ENCODE measurements at places on chromosomes 4 and X. TPM values are rescaled to one million over a fixed set of nuclear protein-coding genes. Genes with fewer than 3 reads are reported as not detected.
A peak's percentile ranks its signal among the peaks of the same experiment; 100 is the strongest.

- no peak for DNase-seq
Measured at GRCh38 chr4:127642169-127642568, 9.4 kb downstream of the INTU start.

DNA sequence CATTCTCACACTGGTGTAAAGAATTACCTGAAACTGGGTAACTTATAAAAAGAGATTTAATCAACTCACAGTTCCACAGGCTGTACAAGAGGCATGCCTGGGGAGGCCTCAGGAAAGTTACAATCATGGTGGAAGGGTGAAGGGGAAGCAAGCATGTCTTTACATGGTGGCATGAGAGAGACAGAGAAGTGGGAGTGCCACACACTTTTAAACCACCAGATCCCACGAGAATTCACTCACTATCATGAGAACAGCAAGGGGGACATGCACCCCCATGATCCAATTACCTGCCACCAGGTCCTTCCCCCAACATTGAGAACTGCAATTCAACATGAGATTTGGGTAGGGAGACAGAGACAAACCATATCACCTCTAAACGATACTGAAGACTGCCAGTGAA is 23.0 kb downstream of the EPGN start:
- DNase-seq: no peak

GRCh38 chrX:98448524-98448923 is 1564.8 kb downstream of the RPA4 start:
- no peak for DNase-seq

DNA sequence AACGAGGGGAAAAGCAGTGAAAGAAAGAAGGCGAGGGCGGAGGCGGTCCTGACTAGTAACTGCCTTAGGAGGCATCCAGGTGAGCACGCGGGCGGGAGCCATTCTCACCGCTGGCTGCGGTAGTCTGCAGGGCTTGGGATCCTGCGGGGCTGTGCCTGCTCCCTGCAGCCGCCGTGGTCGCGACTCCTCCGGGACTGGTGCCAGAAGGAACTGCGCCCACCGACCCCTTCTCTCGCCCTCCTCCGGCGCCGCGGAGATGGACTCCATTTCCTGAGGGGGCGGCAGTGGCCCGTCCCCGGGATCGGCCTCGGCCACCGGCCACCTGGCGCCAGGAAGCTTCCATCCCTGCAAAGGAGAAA is 543 bp downstream of the NFXL1 start:
- DNase-seq: peak; percentile 77

GRCh38 chr4:157300701-157301100 is 80.2 kb downstream of the GRIA2 start:
- no peak for DNase-seq

DNA sequence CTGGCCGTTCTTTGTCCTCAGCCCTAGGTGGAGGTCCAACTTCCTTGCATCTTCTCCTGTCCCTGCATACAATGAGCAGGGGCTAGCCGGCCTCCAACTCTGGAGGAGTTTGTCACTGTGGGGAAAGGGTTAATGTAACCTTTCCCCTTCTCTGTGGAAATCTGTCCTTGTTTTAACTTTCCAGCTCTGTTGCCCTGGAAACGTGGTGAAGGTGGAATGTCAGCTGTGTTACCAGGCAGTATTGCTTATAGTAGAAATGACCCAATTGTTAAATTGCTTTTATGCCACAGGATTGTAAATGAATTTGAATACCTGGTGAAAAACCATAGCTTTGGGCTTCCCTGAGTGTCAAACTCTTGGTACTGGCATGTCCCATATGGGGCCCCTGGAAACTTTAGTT is 131.6 kb upstream of the SCML1 start:
- DNase-seq: no peak

- no peak for DNase-seq
Measured at GRCh38 chr4:46270986-46271596, 118.8 kb downstream of the GABRA2 start.

DNA sequence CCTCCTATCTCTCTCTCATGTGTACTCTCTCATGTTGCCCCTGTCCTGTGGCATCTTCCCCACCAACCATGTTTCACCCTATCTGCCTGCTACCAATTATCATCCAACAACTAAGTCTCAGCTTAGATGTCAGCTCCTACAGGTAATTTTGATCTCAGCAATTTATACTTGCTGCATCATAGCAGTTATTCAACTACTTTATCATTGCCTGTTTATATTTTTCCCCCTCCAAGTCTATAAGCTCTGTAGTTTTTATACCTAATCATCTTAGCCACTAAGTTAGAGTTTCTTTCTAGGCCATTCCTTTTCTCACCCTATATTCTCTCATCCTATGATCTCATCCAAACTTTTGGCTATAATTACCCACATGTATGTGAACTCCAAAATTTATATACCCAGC is 50.7 kb downstream of the MAB21L2 start:
- no peak for DNase-seq

GRCh38 chrX:27675493-27675892 is 85.3 kb downstream of the DCAF8L2 start:
- no peak for DNase-seq

GRCh38 chr4:139973015-139973414 is 181.0 kb downstream of the MAML3 start:
- DNase-seq: no peak

GRCh38 chrX:40166582-40166981 is 68.8 kb upstream of the BCOR start:
- no peak for DNase-seq

DNA sequence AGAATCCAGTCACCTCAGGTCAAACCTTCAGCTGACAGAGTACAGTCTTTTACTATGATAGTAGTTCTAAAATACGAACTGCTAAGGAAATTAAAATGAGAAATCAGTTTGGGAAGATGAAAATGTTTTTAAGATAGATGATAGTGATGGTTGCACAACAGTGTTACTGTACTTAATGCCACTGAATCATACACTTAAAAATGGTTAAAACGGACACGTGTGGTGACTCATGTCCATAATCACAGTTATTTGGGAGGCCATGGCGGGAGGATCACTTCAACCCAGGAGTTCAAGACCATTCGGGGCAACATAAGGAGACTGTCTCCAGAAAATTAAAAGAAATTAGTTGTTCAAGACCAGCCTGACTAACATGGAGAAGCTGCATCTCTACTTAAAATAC is 41.4 kb downstream of the ABHD18 start:
- DNase-seq: no peak

DNA sequence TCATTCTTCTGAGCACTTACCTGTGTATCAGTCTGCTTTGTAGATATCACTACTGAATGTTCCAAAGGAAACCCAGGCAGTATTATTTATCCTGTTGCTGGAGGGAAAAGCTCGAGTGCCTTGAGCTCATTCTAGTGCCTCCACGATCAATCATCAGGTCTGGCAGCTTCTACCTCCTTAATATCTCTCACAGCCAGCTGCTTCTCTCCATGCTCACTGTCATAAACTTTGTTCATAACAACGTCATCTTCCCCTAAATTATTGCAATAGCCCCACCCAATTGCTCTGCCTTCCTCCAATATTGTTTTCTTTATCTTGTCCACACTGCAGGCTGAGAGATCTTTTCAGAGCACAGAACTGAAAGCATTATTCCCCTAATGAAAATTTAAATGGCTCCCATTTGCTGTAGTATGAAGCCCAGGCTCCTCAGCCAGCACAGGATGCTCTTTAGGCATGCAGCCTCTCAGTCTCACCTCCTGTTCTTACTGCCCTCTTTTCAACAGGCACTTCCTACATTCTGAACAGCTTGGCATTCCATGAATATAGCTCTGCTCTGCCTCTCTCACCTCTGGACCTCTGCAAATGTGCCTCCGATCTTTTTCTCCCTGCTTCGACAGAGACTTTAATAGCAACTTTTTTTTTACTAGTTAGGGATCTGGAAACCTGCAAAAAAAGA is 504.2 kb upstream of the IGFBP7 start:
- no peak for DNase-seq

- DNase-seq: no peak
Measured at GRCh38 chr4:81436941-81437574, 34.6 kb downstream of the RASGEF1B start.

DNA sequence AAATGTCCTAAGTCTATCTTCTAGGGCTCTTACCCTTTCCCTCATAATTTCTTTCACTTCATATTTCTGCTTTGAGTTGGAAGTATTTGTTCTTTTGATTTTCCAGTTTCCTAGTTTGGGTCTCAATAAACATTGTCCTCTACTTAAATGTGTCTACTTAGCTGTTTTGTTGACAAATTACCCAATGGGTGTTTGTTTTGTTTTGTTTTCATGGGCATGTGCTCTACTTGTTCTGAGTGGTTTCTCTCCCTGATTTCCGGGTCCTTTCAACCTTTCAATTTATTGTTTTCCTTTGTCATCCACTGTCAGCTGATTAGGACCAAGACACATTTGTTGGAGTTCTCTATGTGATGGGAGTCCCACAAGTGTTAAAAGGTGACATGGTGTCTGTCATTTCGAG is 1181.4 kb downstream of the RPA4 start:
- no peak for DNase-seq

- DNase-seq: no peak
Measured at GRCh38 chrX:110245011-110245410, 72.9 kb downstream of the AMMECR1 start.

NPY5R gene
- 0.38 TPM for total RNA-seq

GYPA gene
- not detected for total RNA-seq

TRPC3 gene
- 2.1 TPM for total RNA-seq

NLRP2B gene
- not detected for total RNA-seq

C4orf51 gene
- not detected for total RNA-seq

All from upper lobe of right lung (tissue), 1 donor.